ENCODE measurements at places on chromosomes 1 and 21.

- H3K27ac ChIP-seq: no peak overlapping the region
- no peaks in the 10 kb centered on the region for H3K4me1 ChIP-seq
- peak; percentile 75 for DNase-seq
- no peaks in the 10 kb centered on the region for H3K36me3 ChIP-seq
Measured at GRCh38 chr21:15631342-15631741, 98.4 kb upstream of the USP25 start.

- peaks cover 4% of the 10 kb centered on the region for H3K4me1 ChIP-seq
Measured at GRCh38 chr1:206419783-206420182, 50.5 kb upstream of the IKBKE start.

DNA sequence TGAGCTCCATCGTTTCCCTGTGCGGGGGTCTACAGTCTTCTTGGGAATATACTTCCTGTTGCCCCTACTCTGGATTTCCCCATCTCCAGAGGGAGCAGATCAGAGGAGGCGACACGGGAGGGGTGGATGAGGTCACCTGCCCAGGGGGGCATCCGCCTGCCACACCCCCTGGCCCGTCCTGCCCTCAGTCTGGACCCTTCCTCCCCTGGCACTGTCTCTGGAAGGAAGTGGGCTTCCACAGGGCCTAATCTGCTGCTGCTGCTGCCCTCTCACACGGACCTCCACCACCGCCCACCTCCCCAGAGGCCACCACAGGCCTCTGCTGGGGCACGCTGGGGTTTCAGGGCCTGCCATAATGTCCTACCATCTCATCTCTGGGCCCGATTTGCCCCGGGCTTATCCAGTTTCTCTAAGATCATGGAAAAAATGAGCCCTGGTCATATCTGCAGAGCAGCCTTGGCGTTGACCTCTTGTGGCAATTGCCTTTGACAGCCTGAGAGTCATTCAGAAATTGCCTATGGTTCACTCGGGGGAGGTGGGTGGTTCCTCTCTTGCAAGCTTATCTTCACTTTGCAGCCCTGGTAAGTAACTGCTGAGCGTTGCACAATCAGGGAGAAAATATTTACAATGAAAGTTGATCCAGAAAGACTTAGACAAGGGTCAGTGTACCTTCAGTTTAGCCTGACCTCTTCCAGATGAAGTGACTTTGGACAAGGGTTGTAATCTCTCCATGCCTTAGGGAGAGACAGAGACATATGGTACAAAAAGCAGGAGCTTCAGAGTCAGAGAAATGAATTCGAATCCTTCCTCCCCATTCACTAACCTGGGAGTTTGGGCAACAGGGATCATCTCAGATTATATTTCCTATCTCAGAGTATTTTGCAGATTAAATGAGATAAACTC is 252.4 kb downstream of the TOMM20 start:
- peak; percentile 68 for DNase-seq
- H3K36me3 ChIP-seq: no peaks in the 10 kb centered on the region
- H3K4me1 ChIP-seq: peaks cover 18% of the 10 kb centered on the region
- no peak overlapping the region for H3K4me3 ChIP-seq
- H3K27ac ChIP-seq: no peak overlapping the region

- DNase-seq: peak; percentile 94
- peaks cover 5% of the 10 kb centered on the region for H3K36me3 ChIP-seq
- H3K27me3 ChIP-seq: no peaks in the 10 kb centered on the region
- H3K27ac ChIP-seq: peak overlapping the region; percentile 98
- H3K4me1 ChIP-seq: peaks cover 6% of the 10 kb centered on the region
Measured at GRCh38 chr1:108747171-108747850, 837 bp downstream of the STXBP3 start.

GRCh38 chr1:8603220-8603616 is 214.2 kb downstream of the RERE start:
- H3K27me3 ChIP-seq: no peaks in the 10 kb centered on the region
- no peak overlapping the region for H3K4me3 ChIP-seq
- H3K27ac ChIP-seq: no peak overlapping the region

DNA sequence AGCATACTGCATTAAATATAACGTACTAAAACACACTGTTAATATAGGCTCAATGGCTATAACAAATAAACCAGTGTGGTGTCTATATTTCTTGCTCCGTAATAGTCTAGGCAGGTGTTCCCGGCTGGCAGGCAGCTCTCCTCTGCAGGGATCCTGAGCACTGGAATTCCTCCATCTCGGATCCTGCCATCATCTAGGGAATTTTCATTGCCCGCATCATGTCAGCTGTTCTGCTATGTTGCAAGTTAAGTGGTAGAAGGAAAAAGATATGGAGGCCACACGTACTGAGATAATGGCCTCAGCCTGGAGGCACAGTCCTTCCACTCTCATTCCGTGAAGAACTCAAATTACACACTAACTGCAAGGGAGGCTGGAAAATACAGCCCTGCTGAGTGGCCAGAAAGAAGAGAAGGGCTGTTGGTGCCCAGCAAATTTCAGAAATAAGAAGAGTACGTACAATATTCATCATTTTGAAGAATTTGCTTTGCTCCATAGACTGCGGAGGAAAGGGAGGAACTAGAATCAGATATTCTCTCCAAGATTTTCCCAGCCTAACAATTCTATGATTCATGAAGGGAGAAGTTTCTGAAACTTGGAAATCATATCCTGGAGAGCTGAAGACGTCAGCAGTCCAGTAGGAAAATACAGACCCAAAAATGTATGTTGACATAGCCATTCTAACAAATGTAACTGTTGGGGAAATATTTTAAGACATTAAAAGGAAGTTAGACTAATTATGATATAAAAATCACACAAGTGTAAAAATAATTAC is 263.3 kb downstream of the MRPL39 start:
- no peaks in the 10 kb centered on the region for H3K36me3 ChIP-seq
- no peak for DNase-seq
- H3K4me1 ChIP-seq: no peaks in the 10 kb centered on the region
- H3K27ac ChIP-seq: no peak overlapping the region
- H3K4me3 ChIP-seq: no peak overlapping the region

- H3K4me1 ChIP-seq: peaks cover 4% of the 10 kb centered on the region
- no peaks in the 10 kb centered on the region for H3K27me3 ChIP-seq
- no peaks in the 10 kb centered on the region for H3K36me3 ChIP-seq
- peak overlapping the region; percentile 74 for H3K27ac ChIP-seq
- H3K4me3 ChIP-seq: no peak overlapping the region
Measured at GRCh38 chr1:234845836-234846235, 235.9 kb upstream of the IRF2BP2 start.

GRCh38 chr21:29155118-29155932 is 24.9 kb downstream of the MAP3K7CL start:
- peak overlapping the region; percentile 49 for H3K27ac ChIP-seq
- DNase-seq: no peak
- peak overlapping the region; percentile 58 for H3K4me3 ChIP-seq
- peaks cover 9% of the 10 kb centered on the region for H3K36me3 ChIP-seq
- H3K27me3 ChIP-seq: no peaks in the 10 kb centered on the region
- peaks cover 3% of the 10 kb centered on the region for H3K4me1 ChIP-seq

GRCh38 chr1:43267818-43268425 is 1.9 kb upstream of the TMEM125 start:
- no peak for DNase-seq
- H3K36me3 ChIP-seq: peaks cover 5% of the 10 kb centered on the region
- H3K4me1 ChIP-seq: peaks cover 6% of the 10 kb centered on the region
- H3K4me3 ChIP-seq: no peak overlapping the region
- no peak overlapping the region for H3K27ac ChIP-seq

Measured in mesenchymal stem cell (in vitro differentiated cells and primary cell).